ENCODE measurements at places on chromosomes 2 and 18.

DNA sequence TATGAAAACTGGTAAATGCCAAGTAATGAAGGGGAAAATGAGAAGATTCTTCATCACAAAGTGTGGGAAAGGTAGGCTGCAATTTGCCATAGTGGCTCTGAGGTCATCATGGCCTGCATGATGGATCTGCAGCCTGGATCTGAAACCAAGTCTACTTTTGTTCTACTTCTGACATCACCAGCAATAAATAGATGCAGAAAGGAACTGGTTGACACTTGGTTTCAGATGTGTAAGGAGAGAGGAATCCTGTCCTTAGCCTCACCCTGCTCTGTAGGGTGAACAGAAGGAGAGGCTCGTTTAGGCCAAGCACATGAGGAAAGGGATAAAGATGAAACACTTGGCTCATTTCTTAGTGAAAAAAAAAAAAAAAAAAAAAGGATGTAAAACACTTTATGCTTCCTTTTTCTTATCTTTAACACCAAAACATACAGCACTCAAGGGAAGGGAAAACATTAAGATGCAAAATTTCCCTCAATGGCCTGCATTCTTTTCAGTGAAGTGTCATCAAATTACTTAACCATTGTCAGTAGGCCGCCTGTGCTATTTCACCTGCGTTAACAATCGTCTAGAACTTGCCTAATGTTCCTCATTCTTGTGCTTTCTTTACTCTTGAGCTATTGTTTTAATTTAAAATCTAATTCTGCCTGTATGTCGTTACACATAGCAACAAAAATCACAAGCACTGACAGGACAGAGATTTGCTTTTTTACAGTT, 3.9 kb downstream of the NEB start:
- DNase-seq, result no peak

GRCh38 chr2:29557268-29557667, 364.1 kb downstream of the ALK start:
- no peak for DNase-seq

- DNase-seq, result no peak
These were observed 90.3 kb upstream of the BCL2L11 start for GRCh38 chr2:111030260-111030891.

DNA sequence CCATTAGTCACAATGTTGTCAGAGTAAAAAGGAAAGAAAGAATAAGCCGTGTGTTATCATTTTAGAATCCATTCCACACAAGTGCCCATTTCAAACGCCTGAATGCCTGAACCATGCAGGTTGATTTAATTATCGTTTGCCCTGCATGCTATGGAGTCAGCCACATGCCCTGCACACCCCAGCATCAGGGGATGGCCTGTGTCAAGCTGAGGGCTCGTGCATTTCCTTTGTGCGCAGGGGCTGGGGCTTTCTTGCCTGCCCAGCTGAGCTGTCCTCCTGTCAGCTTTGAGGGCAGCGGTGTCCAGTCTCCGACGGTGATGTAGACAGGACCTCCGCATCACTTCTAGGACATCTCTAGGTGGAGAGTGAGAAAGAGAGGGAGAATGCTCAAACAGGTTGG, 200.4 kb downstream of the TSN start:
- no peak for DNase-seq

GRCh38 chr2:34261701-34262100, 662.6 kb upstream of the FAM98A start:
- DNase-seq, result no peak

DNA sequence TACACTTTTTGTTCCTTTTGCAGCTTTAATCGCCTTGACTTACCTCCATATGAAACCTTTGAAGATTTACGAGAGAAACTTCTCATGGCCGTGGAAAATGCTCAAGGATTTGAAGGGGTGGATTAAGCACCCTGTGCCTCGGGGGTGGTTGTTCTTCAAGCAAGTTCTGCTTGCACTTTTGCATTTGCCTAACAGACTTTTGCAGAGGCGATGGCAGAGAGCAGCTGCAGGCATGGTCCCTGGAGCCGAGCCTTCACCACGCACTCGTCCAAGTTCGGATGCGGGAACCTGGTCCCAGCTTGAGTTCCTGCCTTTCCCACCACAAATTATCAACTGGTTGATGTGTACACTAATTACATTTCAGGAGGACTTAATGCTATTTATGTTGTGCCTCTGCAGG, 232.7 kb downstream of the ALPK2 start:
- no peak for DNase-seq

Measured in stimulated activated CD4-positive, alpha-beta T cell treated with anti-CD3 and anti-CD28 coated beads, Interleukin-1b, Interleukin-23, amount 100 ng/mL, for 1 hour (primary cell).